Inflammatory macrophage treated with lipopolysaccharide for 4 hours (primary cell): ENCODE measurements at places on chromosomes 16 and 17.

GRCh38 chr16:78102865-78103264 lies 3.4 kb downstream of the WWOX start:
- no peak for DNase-seq

- DNase-seq = no peak
Observed at GRCh38 chr17:63819131-63819530, 8.1 kb upstream of the PSMC5 start.

GRCh38 chr16:5059386-5060072 lies 6.2 kb downstream of the C16orf89 start:
- no peak for DNase-seq

GRCh38 chr17:34318474-34318873 lies 761 bp upstream of the CCL8 start:
- peak; percentile 83 for DNase-seq

DNA sequence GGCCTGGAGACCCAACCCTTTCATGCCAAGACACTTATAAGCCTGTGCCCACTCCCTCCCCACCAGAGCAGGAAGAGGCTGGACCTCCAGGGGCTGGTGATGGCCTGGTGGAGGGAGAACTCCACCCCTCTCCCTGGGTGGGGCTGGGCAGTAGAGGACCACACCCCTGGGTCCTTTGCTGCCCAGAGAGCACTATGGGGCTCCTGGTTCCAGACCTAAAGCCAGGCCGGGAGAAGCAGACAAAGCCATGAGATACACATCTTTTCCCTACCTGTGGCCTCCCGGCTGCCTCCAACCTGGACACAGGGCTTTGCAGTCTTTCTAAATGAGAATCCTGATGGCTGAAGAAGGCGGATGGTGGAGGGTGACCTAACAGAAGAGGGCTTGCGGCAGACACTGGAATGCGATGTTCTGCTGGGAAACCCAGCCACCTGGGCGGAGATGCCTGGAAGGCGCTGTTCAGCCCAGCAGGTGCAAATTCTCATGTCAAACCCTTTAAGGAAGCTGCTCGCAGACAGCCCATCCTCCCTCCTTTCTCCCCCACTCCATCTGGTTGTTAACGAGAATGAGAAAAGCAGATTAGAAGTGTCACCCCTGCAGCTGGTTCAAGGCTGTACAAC lies 43.9 kb upstream of the KIFC3 start:
- no peak for DNase-seq

GRCh38 chr16:81946206-81946605 lies 65.1 kb downstream of the SDR42E1 start:
- no peak for DNase-seq

DNA sequence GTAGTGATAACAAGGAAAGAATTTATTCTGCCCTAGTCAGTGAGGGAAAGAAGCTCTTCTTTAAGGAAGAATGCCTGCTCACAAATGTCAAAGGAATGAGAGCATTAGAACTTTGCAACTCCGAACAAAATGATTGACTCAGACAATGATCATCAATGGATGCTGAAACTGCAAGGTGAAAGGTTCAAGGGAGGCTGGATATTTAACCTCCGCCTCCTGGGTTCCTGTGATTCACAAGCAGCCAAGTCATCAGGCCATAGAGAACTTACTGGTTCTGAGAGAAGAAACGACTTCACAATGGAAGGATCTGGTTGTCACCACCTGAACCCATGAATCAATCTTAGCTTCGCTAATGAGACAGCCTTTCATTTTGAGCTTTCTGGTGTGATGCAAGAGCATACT lies 16.0 kb upstream of the SCNN1B start:
- no peak for DNase-seq

GRCh38 chr16:27924411-27925118 lies 138.9 kb downstream of the GSG1L start:
- peak; percentile 14 for DNase-seq

DNA sequence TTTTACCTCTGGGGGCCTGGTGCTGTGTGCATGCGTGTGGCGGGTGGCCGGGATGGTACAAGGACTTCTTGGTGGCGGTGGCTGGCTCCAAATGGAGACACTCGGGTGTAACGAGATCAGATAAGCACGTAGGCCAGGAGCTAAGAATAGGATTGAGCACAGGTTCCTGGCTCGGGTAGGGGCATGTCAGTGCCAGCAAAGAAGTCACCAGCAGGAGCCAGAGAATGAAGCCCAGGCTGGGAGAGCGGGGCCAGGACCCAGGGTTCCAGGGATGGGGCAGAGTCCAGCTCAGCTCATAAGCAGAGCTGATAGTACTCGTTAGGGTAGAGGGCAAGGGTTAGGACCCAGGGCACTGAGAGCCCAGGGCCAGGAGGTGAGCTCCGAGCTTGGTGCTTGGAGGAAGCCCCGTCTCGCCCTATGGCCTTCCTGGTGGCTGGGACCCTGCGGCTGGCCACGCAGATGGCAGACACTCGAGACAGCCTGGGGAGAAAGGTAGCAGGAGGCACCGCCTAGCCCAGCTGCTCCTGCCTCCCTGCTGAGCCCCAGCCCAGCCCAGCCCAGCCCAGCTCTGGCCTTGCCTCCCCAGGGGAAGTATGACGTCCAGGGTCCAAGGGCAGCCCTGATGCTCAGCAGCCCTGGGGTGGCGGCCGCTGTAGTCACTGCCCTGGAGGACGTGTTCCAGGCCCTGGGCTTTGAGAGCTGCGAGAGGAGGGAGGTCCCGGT lies 8.9 kb downstream of the ZNF213 start:
- no peak for DNase-seq

GRCh38 chr17:63082273-63082861 lies 116.3 kb downstream of the TANC2 start:
- DNase-seq = peak; percentile 48

DNA sequence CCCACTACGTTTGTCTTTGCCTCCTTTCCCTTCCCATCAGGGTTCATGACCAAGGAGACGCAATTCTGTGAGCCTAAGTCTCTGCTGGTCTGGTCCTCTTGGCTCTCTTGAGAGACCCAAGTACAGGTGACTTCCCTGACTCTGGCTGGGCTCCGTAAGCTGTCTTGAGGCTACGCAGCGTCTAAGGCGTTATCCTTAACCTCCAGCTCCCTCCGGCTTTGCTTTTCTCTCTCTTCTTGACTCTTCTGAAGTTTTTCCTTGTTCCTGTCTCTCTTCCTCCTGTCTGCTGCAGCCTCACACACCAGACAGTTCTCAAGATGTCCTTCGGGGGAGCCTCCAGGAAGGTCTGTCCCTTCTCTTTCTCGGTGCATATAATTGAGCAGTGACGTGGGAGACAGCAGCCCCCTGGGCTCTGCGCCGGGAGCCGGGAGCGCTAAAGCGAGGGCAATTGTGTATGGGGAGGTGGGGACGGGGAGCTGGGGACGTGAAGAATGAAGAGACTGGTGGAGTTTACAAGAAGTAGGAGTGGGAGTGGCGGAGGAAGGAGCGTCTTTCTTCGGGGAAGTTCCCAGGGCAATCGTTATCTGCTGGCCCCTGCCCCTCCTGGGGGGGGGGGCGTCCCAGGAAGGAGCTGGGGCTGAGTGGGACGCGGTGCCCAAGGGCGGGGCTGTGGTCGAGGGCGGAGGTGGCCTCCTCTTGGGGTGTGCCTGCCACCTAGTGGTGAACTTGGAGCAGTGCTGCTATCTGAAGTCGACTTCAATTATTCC lies 6.9 kb upstream of the PIRT start:
- DNase-seq = peak; percentile 60

GRCh38 chr16:58458606-58459343 lies 41.2 kb upstream of the NDRG4 start:
- DNase-seq = no peak

GRCh38 chr16:74847202-74847601 lies 72.6 kb upstream of the FA2H start:
- DNase-seq = no peak

DNA sequence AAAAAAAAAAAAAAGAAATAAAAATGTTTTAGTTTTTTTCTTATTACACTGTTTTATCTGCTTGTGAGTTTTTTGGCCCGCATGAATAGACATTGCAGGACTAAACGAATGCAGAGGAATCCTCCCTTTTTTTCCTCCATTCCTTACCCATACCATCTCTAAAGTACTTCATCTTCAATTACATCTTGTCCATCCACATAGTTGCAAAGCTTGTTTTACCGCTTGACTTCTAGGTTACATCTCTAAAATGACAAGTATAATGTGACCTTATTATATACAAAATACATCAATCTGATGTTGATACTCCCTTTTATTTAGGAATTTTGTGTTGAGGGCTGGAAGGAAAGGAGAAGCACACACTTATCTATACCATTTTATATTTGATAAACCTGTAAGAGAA lies 12.8 kb downstream of the RETREG3 start:
- no peak for DNase-seq

DNA sequence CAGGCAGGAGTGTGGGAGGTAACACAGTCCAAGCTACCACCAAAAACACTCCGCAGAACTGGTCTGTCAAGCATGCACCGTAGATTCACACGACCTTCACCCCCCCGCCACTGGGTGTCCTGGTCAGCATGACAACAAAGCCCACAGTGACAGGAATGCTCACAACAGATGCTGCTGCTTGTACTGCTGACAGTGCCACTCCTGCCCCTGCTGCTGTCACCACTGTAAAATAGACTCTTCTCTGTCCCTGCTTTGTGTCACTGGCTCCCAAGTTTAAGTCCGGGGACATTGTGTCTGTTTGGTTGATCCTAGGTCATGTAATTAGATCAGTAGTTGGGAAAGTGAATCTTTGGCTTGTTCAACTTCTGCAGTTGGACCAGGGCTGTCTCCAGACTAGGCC lies 7.0 kb upstream of the ODF4 start:
- DNase-seq = no peak

GRCh38 chr17:50952889-50953288 lies 86.7 kb upstream of the TOB1 start:
- DNase-seq = no peak

GRCh38 chr16:28264656-28265055 lies 27.7 kb upstream of the SBK1 start:
- peak; percentile 6 for DNase-seq

DNA sequence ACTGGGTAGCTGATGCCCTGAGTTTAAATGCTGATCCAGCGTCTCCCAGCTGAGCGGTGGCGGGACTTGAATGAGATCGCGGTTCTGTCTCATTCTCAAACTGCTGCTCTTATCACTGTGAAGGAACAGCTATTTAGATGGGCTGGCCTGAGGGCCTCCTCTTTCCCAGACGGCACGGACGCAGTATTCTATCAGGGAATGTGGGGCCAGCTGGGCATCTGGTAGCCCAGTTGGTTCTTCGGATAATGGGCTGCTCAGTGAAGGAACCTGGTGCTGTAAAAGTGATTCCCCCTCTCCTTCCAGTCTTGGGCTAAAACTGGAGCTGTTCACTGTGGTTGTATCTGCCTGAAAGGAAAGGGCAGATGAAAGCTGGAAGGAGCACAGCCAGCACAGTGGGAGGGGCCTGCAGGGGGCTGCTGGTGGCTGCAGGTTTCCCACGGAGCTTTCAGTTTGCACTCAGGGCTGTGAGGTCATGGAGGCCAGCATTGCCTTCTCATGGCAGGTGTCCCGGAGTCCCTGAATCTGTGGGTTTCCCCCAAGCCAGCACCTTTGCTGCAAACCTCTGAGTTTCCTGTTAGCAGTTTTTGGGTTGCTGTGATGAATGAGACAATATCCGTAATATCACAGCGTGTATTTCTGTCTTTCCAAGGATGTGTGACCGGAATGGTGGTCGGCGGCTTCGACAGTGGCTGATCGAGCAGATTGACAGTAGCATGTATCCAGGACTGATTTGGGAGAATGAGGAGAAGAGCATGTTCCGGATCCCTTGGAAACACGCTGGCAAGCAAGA lies 3.6 kb downstream of the IRF8 start:
- no peak for DNase-seq

DNA sequence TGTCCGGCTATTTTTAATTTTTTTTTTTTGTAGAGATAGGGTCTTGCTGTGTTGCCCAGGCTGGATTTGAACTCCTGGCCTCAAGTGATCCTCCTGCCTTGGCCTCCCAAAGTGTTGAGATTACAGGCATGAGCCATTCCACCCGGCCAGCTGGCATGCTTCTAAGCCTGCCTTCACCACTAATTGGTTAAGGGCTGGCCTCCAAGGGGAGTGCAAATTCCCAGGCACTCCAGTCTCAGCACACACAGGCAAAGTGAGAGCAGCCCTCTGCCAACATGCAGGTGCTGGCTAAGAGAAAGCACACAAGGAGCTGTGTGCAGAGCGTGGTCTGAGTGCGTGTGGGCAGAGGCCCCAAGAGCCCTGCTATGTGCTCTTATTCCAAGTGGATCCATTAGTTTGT lies 149.8 kb upstream of the HS3ST2 start:
- DNase-seq = no peak

GRCh38 chr16:23081675-23082119 lies 67.6 kb downstream of the USP31 start:
- DNase-seq = no peak

GRCh38 chr16:46948548-46949166 lies 24.8 kb downstream of the DNAJA2 start:
- no peak for DNase-seq

DNA sequence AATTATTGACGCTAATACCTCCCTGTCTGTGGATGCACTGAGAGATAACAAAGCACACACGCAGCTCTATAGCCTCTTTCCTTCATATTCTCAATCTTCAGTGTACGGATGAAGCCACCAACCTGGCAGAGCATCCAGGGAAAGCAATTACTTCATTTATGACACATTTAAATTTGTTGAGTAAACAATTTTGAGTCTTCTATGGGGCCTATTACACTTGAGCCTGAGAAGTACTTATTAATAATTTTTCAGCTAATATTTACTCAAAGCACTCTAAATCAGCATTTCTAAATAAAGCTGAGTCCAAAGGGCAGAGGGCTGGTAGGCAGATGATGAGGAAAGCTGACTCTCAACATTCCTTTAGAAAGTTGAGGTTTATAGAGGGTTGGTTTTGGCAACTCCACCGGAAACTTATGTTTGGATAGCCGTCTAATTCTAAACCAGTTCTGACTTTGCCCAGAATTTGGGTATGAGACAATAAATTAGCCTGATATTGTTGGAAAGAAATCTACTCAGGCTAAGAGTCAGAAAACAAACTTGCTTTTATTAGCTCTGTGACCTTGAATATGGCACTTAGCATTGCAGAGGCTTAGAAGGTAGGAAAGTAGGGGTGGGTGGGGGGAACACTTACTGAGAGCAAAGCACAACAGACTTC lies 643.5 kb downstream of the CDH11 start:
- no peak for DNase-seq

GRCh38 chr16:55062442-55062841 lies 131.8 kb downstream of the IRX5 start:
- no peak for DNase-seq

DNA sequence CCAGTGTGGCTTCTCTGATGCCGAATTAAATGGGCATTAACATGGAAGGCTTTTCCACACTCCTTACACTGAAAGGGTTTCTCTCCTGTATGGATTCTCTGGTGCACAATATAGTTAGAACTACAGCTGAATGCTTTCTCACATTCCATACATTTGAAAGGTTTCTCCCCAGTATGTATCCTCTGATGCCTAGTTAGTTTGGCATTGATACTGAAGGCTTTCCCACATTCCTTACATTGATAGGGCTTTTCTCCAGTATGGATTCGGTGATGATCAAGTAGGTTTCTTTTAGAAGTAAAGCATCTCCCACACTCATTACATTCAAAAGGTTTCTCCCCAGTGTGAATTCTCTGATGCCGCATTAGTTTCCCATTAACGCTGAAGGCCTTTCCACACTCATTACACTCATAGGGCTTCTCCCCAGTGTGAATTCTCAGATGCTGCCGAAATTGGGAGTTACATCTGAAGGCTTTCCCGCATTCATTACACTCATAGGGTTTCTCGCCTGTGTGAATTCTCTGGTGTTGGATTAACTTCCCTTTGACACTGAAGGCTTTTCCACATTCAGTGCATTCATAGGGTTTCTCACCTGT lies 6.5 kb upstream of the TLE7 start:
- no peak for DNase-seq

GRCh38 chr17:4657678-4658077 lies 16.2 kb upstream of the ALOX15 start:
- DNase-seq = peak; percentile 33
